Calu3 (cell line): ENCODE measurements at places on chromosomes 5 and 9. TPM values are rescaled to one million over a fixed set of nuclear protein-coding genes. Genes with fewer than 3 reads are reported as not detected.

HSPB3 gene
- not detected in 2 replicates for total RNA-seq

NFX1 gene
- total RNA-seq, result 27.3 and 31.1 TPM in 2 replicates

LCN10 gene
- total RNA-seq, result 0.33 and 1.9 TPM in 2 replicates

- peaks cover 12% of the 10 kb centered on the region for H3K4me1 ChIP-seq
- H3K27me3 ChIP-seq, result peaks cover 22% of the 10 kb centered on the region
- H3K4me3 ChIP-seq, result no peak overlapping the region
- no peaks in the 10 kb centered on the region for H3K36me3 ChIP-seq
- no peak overlapping the region for H3K27ac ChIP-seq
These were observed 192.1 kb downstream of the TSSK1B start for GRCh38 chr5:113242481-113243348.

GRCh38 chr9:113719919-113720318, 156.2 kb upstream of the ZNF618 start:
- H3K4me3 ChIP-seq, result no peak overlapping the region
- DNase-seq, result no peak

DNA sequence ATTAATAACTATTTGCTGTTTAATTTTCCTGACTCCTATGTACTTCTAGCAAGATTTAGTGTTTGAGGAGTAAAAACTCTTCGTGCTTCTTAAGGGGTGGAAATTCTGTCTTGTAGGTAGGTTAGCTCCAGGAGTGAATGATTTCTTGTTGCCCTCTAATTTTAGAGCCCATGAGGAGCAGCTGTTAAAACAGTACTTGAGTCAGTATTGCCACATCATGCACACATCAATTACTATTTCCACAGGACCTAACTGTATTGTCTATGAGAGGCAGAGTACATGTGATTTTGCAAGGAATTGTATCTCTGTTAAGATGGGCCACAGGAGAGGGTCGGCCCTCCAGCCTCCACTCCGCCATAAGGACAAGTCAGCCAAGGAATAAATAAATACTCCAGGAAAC, 91.2 kb downstream of the PDZD2 start:
- H3K36me3 ChIP-seq, result no peaks in the 10 kb centered on the region
- H3K27me3 ChIP-seq, result peaks cover 7% of the 10 kb centered on the region
- H3K27ac ChIP-seq, result no peak overlapping the region

DNA sequence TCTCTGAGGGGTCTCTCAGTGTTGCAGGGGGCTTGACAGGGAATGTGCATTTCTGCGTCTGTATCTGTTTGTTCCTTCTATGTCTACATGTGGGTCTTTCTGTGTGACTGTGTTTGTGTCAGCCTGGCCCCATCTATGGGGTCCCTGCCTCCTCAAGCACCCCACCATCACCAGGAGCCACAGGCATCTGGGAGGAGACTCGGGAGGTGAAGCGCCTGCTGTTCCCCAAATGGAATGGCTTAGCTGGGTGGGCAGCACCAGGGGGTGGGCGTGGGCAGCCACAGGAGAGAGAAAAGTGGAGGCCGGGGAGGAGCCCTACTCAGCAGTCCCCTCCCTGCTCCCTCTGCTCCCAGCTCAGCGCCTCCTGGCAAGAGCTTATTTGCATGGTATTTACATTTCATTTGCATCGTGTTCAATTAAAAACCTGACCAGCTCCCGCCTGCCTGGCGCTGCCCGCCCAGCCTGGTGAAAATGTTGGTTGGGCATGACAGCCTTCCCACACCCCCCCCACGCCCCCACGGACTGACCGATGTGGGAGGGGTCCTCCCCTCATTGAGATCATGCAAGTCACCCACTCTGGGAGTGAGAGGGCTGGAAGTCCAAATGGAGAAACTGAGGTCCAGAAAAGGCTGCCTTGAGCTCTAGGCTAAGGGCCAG, 50.5 kb downstream of the CXXC5 start:
- H3K27ac ChIP-seq, result no peak overlapping the region
- no peaks in the 10 kb centered on the region for H3K27me3 ChIP-seq
- H3K4me3 ChIP-seq, result no peak overlapping the region
- peak; percentile 77 for DNase-seq

- peak overlapping the region; percentile 92 for H3K4me3 ChIP-seq
- peaks cover 60% of the 10 kb centered on the region for H3K4me1 ChIP-seq
- peaks cover 79% of the 10 kb centered on the region for H3K36me3 ChIP-seq
- peak overlapping the region; percentile 64 for H3K27ac ChIP-seq
- no peaks in the 10 kb centered on the region for H3K27me3 ChIP-seq
These were observed 600 bp downstream of the ENC1 start for GRCh38 chr5:74639807-74640449.

DNA sequence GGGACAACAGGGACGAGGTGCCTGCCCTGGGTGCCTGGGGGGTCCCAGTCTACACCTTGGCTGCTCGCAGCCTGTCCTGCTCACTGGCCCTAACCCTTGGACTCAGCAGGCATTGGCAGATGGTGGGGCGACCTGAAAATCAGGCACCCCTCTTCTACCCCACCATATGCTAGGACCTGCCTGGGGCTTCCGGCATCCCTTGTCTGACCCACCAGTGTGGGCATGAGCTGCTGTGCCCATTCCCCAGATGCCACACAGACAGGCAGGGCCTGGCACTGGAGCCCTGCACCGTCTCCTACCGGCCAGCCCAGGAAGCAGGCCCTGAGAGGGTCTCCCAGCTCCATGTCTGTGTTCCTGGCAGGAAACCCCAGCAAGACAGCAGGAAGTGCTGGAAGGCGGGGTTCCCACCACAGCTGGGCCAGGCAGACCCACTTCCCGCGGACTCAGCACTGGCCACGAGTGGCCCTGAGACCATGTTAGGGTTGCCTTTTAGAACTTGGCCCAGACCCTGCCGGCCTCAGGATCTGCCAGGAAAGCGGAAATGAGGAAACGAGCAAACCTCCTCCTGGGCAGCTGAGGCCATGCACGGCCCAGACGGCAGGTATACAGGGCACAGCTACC, 3.1 kb downstream of the NINJ1 start:
- peaks cover 8% of the 10 kb centered on the region for H3K4me1 ChIP-seq
- H3K27me3 ChIP-seq, result no peaks in the 10 kb centered on the region
- no peak overlapping the region for H3K27ac ChIP-seq

DNA sequence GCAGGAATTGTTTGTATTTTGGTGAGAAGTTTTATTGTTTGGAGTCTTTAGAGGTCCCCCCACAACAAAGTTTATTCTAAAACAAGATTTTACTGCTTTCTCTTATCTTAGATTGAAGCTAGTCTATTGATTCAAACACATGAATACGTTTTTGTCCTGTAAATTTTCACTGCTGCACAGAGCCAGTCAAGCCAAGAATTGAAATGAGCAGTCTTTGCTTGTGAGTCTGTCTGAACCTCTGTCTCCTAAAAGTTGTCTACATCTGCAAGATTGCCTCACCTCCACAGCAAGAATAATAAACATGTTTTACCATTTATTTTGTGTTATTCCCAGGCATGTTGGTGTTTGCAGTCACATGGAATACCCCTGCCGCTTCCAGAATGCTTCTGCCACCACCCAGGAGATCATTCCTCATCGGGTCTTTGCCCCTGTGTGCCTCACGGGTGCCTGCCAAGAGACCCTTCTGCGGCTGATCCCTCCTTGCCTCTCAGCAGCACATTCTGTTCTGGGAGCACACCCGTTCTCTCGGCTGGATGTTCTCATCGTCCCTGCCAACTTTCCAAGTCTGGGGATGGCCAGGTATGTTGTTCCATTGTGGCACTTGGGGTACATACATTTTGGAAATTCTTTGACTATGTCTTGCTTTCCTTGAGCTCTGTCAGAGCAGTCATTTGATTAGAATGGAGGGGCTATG, 74.1 kb downstream of the AOPEP start:
- no peak for DNase-seq
- peaks cover 12% of the 10 kb centered on the region for H3K36me3 ChIP-seq
- peak overlapping the region; percentile 90 for H3K27ac ChIP-seq
- no peaks in the 10 kb centered on the region for H3K27me3 ChIP-seq

GRCh38 chr5:132267166-132267739, 9.8 kb downstream of the PDLIM4 start:
- H3K36me3 ChIP-seq, result peaks cover 4% of the 10 kb centered on the region
- H3K4me1 ChIP-seq, result peaks cover 35% of the 10 kb centered on the region
- H3K4me3 ChIP-seq, result no peak overlapping the region
- no peaks in the 10 kb centered on the region for H3K27me3 ChIP-seq
- DNase-seq, result no peak

- H3K4me1 ChIP-seq, result no peaks in the 10 kb centered on the region
- no peak for DNase-seq
- no peak overlapping the region for H3K4me3 ChIP-seq
- H3K27ac ChIP-seq, result no peak overlapping the region
- H3K36me3 ChIP-seq, result peaks cover 48% of the 10 kb centered on the region
These were observed 42.5 kb downstream of the GOLPH3 start for GRCh38 chr5:32131604-32132003.

- H3K4me3 ChIP-seq, result no peak overlapping the region
- peaks cover 6% of the 10 kb centered on the region for H3K36me3 ChIP-seq
- DNase-seq, result peak; percentile 39
- peaks cover 55% of the 10 kb centered on the region for H3K4me1 ChIP-seq
These were observed 5.3 kb downstream of the PRELID2 start for GRCh38 chr5:145829708-145830361.

DNA sequence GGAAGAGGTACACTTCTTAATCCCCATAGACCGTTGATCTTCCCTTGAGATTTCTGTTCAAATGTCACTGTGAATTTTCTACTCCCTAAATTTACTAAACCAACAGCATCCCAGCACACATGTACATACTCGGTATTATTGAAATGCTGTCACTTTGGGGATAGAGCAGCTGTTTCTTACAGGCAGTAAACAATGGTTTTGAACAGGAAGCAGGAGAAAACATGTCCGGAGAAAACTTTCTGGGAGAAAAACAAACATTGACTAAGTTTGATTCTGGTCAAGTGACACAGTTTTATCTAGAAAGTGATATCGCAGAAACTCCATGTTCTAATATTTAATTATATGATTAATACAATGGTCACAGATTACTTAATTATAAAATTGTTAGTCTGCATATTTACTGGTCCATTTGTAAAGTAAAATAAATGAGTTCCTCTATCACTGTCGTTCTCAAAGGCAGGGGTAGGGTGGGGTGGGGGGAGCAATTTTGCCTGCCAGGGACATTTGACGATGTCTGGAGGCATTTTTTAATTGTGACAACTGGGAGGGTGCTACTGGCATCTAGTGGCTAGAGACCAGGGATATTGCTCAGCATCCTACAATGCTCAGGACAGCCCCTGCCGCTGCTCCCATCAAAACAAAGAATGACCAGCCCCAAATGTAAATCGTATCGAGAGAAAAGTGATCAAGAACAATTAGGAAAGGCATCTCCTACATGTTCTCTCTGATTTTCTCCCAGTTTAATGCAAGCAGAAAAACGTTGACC, 12.2 kb downstream of the TAS2R1 start:
- H3K27ac ChIP-seq, result no peak overlapping the region
- no peak for DNase-seq
- no peak overlapping the region for H3K4me3 ChIP-seq
- H3K4me1 ChIP-seq, result no peaks in the 10 kb centered on the region

GRCh38 chr9:116055536-116055935, 98.1 kb upstream of the PAPPA start:
- H3K36me3 ChIP-seq, result no peaks in the 10 kb centered on the region
- H3K27ac ChIP-seq, result no peak overlapping the region
- DNase-seq, result no peak
- no peak overlapping the region for H3K4me3 ChIP-seq
- no peaks in the 10 kb centered on the region for H3K27me3 ChIP-seq
- H3K4me1 ChIP-seq, result no peaks in the 10 kb centered on the region

- H3K36me3 ChIP-seq, result no peaks in the 10 kb centered on the region
- H3K4me3 ChIP-seq, result no peak overlapping the region
- no peak overlapping the region for H3K27ac ChIP-seq
- no peaks in the 10 kb centered on the region for H3K4me1 ChIP-seq
- no peaks in the 10 kb centered on the region for H3K27me3 ChIP-seq
- DNase-seq, result no peak
These were observed 380.7 kb upstream of the IRX1 start for GRCh38 chr5:3214838-3215374.

DNA sequence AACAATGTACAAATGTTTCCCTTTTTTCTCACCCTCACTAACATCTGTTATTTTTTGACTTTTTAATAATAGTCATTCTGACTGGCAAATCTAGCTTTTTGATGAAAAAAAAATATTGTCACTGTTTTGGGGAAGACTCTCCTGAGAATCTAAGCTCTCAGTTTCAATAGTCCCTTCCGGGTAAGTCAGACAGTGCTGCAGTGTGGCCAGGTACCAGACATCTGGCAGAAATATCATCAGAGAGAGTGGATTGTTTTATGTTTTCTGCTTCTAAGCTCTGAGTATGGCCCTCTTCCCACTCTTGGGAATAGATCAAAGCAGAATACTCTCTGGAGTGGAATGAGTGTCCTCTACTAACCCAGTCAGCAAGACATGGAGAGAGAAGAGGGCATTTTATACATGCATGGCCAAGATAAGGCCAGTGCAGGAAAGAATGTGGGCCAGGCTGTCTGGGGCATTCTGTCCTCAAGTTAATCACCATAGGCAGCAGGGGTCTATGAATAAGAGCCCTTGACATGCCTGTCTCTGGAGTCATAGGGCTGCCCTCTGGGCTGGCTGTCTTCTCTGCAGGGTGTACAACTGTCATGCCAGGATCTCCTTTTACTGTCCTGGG, 38.5 kb upstream of the OR2S2 start:
- no peaks in the 10 kb centered on the region for H3K36me3 ChIP-seq
- no peaks in the 10 kb centered on the region for H3K4me1 ChIP-seq
- no peak for DNase-seq
